ENCODE measurements at places on chromosomes 4 and X.

DNA sequence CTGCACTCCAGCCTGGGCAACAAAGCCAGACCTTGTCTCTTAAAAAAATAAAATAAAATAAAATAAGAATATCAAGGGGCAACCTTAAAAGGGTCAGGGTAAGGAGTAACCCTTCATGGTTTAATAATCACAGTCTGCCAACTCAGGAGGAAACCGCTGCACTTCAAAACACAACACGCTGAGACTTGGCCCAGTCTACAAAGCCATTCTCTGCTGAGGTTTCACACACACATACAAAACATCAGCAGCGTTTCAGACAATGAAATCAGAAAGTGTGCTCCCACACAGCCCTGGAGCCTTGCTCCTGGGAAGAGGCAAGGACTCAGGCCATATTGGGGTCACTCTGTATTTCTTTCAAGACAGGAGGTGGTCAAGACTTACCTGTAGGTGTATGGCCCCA lies 18.3 kb downstream of the SCARB2 start:
- DNase-seq: no peak

- no peak for DNase-seq
These were observed 207.0 kb downstream of the BCOR start for GRCh38 chrX:39890807-39891206.

DNA sequence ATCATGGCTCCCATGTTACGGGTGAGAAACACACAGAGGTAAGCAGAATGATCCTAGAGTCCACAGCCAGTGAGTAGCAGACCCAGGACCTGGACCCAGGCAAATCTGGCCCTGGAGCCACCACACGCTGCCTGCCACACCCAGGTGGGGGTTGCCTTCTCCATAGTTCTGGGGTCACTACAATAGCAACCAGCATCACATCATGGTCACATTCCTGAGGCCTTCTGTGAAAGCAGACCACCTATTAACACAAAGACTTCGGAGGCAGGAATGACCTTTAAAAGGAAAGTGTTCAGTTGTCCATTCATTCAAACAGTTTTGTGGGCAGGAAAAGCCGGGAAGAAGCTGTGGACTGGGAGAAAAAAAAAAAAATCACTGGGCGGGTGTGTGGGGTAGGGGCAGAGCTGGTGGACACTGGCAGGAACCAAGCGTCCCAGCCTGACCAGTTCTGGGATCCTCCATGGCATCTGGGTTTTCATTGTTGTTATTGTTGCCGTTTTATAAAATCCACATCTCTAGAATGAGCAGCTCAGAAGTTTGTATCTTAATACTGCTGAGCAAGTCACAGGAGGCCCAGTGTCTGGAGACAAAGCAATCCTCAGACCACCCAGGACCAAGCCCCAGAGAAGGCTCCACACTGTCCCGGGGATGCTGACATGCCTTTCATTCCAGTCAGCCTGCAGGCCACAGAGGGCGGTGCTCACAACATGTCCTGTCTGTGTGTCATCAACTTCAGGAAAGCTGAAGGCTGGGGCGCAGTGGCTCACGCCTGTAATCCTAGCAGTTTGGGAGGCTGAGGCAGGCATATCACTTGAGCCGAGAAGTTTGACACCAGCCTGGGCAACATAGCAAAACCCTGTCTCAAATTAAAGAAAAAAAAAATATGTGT lies 67.0 kb downstream of the SEL1L3 start:
- no peak for DNase-seq

DNA sequence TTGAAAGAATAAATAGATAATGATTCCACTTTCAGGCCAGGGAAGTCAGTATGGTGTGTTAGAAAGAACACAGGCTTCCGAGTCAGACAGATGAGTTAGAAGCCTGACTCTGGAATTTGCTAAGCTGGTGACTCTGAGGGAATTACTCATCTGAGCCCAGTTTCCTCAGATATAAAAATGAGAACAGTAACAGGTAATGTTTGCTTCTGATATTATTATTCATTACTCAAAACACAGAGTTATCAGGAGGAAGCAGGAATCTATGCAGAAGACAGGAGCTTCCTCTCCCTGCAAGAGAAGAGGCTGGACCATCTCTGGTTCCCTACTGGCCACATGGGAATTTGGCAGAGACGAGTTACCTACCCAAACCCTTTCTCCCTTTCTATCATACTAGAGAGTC lies 163.1 kb downstream of the EVC2 start:
- no peak for DNase-seq

- no peak for DNase-seq
These were observed 14.5 kb downstream of the AASDH start for GRCh38 chr4:56372774-56373173.

DNA sequence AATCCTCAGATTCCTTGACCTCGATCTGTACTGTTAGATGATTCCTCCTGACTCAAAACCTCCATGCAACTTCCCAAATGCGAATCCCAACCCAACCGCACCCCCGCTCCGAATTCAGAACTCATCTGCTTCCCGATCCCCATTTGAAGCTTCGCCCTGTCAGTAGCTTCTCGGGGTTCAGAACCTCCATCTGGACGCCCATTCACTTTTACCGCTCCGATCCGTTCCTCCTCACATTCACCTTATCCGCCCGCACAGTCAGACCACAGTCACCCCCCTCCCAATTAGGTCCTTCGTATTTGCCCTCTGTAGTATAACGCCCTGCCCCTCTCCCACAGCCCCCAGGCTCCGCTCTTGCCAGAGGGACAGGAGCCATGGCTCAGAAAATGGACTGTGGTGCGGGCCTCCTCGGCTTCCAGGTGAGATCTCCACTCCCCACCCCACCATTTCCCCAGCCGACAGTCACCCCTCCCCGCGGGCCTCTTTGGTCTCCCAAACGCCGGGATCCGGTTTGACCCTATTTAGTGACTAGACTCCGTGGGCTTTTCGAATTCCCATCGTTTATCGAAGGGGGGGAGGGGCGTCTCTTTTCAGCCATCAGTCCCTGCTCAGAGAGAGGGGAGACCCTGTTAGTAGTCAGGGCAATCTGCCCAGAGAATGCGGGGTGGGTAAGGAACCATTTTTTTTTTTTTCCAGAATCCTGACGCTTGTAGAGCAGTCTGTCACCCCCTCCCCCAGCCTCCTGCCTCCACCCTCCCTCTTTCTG lies 691 bp downstream of the MAGED1 start:
- DNase-seq: no peak

DNA sequence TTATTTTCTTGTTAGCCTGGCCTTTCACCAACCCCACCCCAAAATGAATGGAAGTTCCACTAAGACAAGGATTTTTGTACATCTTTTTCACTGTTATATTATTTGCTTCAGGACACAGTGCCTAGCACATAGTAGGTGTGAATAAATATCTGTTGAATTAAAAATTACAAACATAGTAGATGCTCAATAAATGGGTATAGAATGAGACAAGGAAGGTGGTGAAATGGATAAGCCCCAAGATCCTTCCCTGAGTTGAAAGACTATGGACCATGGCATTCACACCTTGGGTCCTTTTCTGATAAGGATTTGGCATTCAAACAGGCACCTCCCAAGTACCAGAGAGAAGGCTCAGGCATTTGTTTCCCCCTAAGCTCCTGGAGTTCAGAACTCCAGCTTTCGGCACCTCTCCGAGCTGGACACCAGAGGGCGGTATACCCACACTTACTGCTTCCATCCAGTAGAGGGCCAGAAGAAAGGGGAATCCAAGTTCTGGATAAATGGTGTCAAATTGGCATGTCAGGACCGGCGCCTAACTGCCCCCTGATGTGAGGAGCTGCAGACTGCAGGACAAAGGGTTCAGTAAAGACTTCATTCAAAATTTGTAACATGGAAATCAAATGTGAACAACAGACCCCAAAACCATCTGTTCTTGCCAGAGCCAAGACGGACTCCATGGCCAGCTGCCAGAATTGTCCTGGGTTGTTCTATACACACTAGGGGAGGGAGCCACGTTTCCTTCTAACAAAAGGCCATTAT lies 193.0 kb downstream of the GPC3 start:
- peak; percentile 18 for DNase-seq

DNA sequence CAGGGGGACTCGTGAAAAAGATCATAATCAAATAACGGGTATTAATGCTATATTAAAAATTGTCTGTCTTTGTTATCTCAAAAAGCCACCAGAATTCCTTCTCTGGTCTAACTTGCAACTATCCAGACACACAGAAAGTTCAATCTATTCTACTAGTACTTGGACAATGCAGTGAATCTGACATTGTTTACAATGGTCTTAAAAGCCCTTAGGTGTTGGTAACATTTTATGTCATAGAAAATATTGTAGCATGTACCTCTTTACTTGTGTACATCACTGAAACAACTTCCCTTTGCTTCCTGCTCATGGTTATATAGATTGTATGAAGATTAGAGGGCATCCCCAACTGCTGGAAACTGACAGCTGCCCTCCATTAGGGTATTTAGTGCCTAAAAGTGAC lies 71.1 kb upstream of the PPP3CA start:
- DNase-seq: no peak

DNA sequence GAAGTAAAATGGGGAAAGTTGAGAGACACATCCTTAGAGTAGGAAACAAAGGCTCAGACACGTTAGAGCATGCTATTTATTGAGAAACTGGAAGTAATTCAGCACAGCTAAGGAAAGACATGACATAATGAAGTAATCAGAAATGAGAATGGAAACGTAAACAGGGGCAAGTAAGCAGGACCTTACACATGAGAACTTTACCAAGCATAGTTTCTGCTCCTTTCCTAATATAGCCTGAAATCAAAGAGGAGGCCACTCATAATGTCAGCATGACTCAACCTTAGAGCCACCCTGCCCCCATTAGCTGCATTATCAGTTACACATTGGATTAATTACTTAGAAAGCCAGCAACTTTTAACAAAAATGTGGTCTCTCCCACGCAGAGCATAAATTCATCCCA lies 558.3 kb upstream of the GRIA3 start:
- no peak for DNase-seq

- DNase-seq: no peak
These were observed 37.7 kb downstream of the JADE1 start for GRCh38 chr4:128847082-128847724.

DNA sequence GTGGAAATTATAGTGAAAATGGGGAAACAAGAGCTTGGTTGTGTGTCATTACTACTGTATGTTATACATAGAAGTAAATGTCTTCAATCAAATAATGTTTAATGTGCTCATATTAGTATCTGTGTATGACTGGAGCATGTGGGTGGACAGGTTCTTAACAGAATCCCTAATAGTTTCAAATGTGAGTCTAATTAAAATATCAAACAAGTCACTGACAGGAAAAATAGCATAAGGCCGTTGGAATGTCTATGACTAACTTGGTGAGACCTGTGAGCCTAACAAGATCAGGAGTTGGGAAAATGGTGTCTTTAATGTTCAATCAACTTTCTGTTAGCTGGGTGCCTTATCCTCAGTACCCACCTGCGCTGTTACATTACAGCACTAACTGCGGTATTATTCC lies 6.2 kb upstream of the CXCL3 start:
- DNase-seq: no peak

GRCh38 chrX:149987613-149988012 lies 49.3 kb upstream of the EOLA2 start:
- DNase-seq: no peak

DNA sequence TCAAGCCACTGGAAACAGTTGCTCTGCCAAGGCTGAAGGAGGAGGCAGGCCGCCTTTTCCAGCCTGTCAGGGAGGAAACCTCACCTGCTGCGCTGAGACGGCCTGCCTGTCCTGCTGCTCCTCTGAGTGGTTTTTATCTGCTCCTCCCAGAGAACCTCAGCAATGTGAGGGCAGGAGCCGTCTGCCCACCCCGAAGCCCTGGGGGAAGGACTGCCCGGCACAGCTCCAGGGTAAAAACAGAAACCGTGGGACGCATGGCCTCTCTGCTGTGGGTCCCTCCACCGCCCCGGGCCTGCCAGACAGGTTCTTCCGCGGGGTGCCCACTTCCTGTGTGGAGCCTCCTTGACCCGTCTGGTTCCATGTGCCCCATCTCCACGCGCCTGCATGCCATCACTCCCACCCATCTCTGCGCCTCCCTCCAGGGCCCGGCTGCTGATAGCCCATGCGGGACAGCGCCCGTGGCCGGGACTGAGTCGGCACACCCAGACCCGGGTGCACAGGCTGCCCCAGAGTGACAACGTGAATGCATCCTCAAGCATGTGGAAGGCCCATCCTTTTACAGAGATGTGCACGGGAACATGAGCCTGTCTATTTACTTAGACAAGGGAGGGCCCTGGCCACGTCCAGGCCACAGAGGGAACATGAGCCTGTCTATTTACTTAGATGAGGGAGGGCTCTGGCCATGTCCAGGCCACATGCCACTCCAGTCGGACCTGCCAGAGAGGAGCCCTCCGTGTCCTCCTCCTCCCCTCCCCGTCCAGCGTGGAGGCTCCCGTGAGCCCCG lies 4.0 kb upstream of the SLC49A3 start:
- DNase-seq: no peak

DNA sequence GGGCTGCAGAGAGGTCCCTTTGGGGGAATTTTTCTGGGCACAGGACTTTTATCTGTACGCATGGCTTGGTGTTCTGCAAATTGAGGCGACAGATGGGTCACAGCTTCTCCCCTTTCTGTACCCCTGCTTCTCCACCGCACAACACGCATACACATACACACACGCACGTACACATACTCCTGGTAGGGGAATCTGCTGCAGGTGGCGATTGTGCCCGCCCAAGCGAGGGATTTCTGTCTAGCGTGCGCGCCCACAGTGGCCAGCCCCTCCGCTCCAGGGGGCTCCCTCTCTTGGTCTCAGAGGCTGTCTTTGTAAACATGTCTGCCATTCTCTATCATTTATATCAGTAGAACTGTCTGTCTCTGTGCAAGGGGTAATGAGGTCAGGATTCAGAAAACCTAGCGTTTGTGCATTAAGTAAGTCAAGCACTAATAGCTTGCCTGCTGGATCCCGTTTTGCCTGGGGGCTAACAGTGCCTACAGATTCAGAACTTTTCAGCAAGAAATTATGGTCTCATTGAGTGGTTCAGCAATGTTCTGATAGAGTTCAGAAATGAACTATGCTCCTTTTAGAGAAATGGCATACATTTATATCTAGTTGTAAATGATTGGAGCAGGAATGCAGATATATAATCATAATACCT lies 2.2 kb downstream of the GRID2 start:
- no peak for DNase-seq

GRCh38 chr4:88382621-88383020 lies 4.0 kb downstream of the HERC6 start:
- peak; percentile 29 for DNase-seq

GRCh38 chr4:5066101-5066500 lies 14.8 kb downstream of the STK32B start:
- DNase-seq: no peak

DNA sequence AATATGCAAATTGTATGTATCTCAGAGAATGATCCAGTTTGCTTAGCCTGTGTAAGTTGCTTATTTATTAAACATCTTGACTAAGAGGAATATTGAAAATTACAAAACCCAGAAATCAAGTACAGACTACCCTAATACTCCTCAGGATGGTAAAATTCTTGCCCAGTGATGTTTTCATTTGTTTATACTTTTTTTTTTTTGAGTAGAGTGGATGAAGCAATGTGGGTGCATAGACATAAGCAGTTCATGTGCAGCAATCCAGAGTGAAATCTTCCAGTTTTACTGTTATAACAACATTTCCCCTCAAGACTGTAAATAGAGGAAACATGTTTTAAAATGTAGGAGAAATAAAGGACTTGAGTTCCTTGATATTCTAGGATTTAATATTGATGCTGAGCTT lies 4.7 kb downstream of the GLRB start:
- no peak for DNase-seq
